Mesothelial cell of epicardium (in vitro differentiated cells): ENCODE measurements at places on chromosomes 7 and 10.
A peak's percentile ranks its signal among the peaks of the same experiment; 100 is the strongest.

GRCh38 chr10:95728526-95728925, 27.4 kb upstream of the ENTPD1 start:
- no peak for DNase-seq
- no peak overlapping the region for H3K27ac ChIP-seq
- no peak overlapping the region for H3K4me3 ChIP-seq
- peaks cover 2% of the 10 kb centered on the region for H3K36me3 ChIP-seq
- H3K4me1 ChIP-seq, result no peaks in the 10 kb centered on the region
- peaks cover 7% of the 10 kb centered on the region for H3K27me3 ChIP-seq

DNA sequence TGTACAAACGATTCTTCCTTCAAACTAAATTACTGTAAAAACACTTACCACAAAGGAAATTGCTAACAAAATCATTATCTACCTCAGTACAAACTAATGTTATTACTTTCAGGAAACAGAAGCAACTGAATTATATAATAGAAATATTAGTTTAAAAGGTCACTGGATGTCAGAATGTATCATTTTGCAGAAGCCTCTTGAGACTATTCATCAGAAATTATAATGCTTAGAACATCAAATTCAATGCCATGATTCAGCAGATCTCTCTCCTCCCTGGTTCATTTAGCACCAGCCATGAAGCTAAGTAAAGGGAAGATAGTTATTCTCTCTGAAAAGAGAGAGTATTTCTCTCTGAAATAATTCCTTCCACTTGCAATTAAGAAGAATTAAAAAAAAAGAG, 223.3 kb downstream of the IMMP2L start:
- no peak overlapping the region for H3K4me3 ChIP-seq
- no peaks in the 10 kb centered on the region for H3K4me1 ChIP-seq
- peaks cover 10% of the 10 kb centered on the region for H3K36me3 ChIP-seq
- no peak for DNase-seq
- H3K27ac ChIP-seq, result no peak overlapping the region

GRCh38 chr10:102785818-102786217, 42.1 kb downstream of the WBP1L start:
- H3K4me1 ChIP-seq, result peaks cover 41% of the 10 kb centered on the region
- H3K27ac ChIP-seq, result peak overlapping the region; percentile 50
- peaks cover 19% of the 10 kb centered on the region for H3K36me3 ChIP-seq

GRCh38 chr10:86062198-86062550, 304.4 kb downstream of the GRID1 start:
- no peaks in the 10 kb centered on the region for H3K36me3 ChIP-seq
- H3K27ac ChIP-seq, result no peak overlapping the region
- H3K4me1 ChIP-seq, result no peaks in the 10 kb centered on the region
- peaks cover 56% of the 10 kb centered on the region for H3K27me3 ChIP-seq
- H3K4me3 ChIP-seq, result no peak overlapping the region
- DNase-seq, result no peak

DNA sequence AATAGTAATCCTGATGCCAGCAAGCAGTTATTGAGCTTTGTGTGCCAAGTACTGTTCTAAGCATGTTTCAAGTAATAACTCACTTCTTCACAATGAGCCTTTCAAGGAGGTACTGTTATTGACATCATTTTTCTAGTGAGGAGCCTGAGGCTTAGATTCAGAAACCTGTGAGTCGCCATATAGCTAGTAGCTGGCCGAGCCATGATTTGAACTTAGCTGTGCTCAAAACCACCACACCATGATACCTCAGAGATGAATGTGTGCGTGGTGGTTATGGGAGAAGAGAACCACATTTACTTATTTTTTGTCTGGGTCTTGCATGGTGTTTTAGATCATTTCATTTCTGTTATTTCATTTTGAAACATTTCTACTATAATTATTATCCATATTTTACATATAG, 578.9 kb downstream of the AUTS2 start:
- no peaks in the 10 kb centered on the region for H3K27me3 ChIP-seq
- no peaks in the 10 kb centered on the region for H3K4me1 ChIP-seq
- no peak overlapping the region for H3K27ac ChIP-seq
- peaks cover 20% of the 10 kb centered on the region for H3K36me3 ChIP-seq

- no peaks in the 10 kb centered on the region for H3K36me3 ChIP-seq
- H3K27ac ChIP-seq, result no peak overlapping the region
- H3K27me3 ChIP-seq, result no peaks in the 10 kb centered on the region
- no peak overlapping the region for H3K4me3 ChIP-seq
These were observed 21.8 kb downstream of the LRRC72 start for GRCh38 chr7:16548428-16548827.

GRCh38 chr10:36738738-36739431, 386.5 kb upstream of the ANKRD30A start:
- no peaks in the 10 kb centered on the region for H3K27me3 ChIP-seq
- H3K36me3 ChIP-seq, result no peaks in the 10 kb centered on the region
- H3K4me1 ChIP-seq, result peaks cover under 1% of the 10 kb centered on the region
- no peak for DNase-seq

DNA sequence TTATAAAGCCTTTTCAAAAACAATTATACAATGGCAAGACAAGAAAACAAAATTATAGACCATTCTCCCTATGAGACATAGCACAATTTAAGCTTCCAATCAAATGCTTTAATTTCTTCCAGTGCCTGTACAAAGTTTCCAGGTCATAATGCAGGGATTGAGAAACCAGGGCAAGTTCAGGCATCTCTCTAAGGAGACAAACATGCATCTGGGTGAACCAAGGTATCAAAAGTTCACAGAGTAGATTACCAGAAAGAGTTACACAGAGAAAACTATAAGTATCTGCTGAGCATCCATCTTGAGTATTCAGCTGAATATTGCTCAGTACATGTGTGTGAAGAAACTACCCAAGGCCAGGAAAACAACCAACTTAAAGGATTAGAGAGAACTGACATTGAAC, 89.1 kb downstream of the COL28A1 start:
- H3K4me3 ChIP-seq, result no peak overlapping the region
- H3K4me1 ChIP-seq, result no peaks in the 10 kb centered on the region
- no peak overlapping the region for H3K27ac ChIP-seq
- no peaks in the 10 kb centered on the region for H3K27me3 ChIP-seq

- no peaks in the 10 kb centered on the region for H3K4me1 ChIP-seq
- no peak overlapping the region for H3K27ac ChIP-seq
- H3K27me3 ChIP-seq, result no peaks in the 10 kb centered on the region
- no peak overlapping the region for H3K4me3 ChIP-seq
- H3K36me3 ChIP-seq, result no peaks in the 10 kb centered on the region
These were observed 1424.6 kb upstream of the LRRTM3 start for GRCh38 chr10:65501259-65501658.

- DNase-seq, result no peak
- no peak overlapping the region for H3K4me3 ChIP-seq
- no peaks in the 10 kb centered on the region for H3K27me3 ChIP-seq
- peaks cover 2% of the 10 kb centered on the region for H3K36me3 ChIP-seq
- peaks cover 17% of the 10 kb centered on the region for H3K4me1 ChIP-seq
These were observed 3.4 kb downstream of the STYXL1 start for GRCh38 chr7:76044375-76044865.

GRCh38 chr7:155670521-155670920, 26.1 kb downstream of the RBM33 start:
- peaks cover 18% of the 10 kb centered on the region for H3K4me1 ChIP-seq
- no peak overlapping the region for H3K4me3 ChIP-seq
- DNase-seq, result no peak
- H3K27ac ChIP-seq, result peak overlapping the region; percentile 40
- peaks cover 4% of the 10 kb centered on the region for H3K36me3 ChIP-seq

DNA sequence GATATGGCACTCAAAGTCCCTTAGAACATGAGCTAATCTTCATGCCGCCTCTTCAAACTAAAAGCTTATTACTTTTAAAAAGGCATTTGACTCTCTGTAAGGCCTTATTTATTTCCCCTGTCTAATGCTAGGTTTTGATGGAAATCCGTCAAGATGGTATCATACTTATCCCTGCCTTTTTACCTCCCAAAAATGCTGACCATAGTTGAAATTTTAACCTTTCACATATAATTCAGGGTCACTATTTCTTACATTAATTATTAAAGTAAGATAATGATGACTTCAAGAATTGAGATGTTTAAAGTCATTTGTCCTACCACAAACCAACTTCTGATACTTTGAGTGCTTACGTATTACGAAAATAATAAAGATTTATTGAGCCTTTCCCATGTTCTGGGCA, 12.3 kb upstream of the OSBPL3 start:
- no peak for DNase-seq
- H3K27me3 ChIP-seq, result peaks cover 24% of the 10 kb centered on the region
- H3K4me1 ChIP-seq, result no peaks in the 10 kb centered on the region
- no peaks in the 10 kb centered on the region for H3K36me3 ChIP-seq
- H3K27ac ChIP-seq, result no peak overlapping the region
- no peak overlapping the region for H3K4me3 ChIP-seq

DNA sequence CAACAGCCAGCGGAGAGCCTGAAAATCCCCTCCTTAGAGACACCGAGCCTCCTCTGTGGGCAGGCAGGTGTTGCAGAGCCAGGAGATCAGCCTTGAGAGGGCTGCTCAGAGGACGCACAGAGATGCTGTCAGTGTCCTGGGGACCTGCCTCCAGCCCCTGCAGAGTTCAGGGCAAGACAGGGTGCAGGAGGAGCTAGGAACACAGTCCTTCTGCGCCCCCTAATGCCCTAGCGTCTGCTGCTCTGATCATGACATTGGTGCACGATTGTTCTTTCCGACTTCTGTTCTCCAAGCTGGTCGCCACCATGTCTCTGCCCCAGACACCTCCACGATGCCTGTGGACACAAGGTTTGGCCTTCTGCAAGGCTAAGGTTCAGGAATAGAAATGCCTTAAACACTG, 613.7 kb upstream of the MKI67 start:
- no peaks in the 10 kb centered on the region for H3K36me3 ChIP-seq
- H3K4me1 ChIP-seq, result peaks cover 23% of the 10 kb centered on the region
- H3K27me3 ChIP-seq, result peaks cover 51% of the 10 kb centered on the region
- no peak overlapping the region for H3K27ac ChIP-seq

DNA sequence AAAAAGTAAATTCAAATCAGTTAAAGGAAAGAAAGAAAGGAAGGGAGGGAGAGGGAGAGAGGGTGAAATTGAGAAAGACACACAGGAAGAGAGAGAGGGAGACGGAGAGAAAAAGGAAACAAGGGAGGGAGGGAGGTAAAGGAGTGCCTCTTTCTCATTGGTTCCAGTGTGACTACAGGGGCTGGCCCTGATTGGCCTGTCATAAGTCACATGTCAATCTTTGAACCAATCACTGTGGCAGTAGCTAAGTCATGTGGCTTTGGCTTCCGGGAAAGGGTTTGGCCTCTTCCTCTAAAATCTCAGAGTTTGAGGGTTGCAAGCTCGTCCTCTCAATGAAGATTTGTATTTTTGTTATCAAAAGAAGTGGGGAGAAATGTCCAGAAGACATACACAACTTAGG, 150.2 kb downstream of the RAB11FIP2 start:
- no peak overlapping the region for H3K4me3 ChIP-seq
- peaks cover 38% of the 10 kb centered on the region for H3K27me3 ChIP-seq
- H3K4me1 ChIP-seq, result peaks cover 2% of the 10 kb centered on the region

DNA sequence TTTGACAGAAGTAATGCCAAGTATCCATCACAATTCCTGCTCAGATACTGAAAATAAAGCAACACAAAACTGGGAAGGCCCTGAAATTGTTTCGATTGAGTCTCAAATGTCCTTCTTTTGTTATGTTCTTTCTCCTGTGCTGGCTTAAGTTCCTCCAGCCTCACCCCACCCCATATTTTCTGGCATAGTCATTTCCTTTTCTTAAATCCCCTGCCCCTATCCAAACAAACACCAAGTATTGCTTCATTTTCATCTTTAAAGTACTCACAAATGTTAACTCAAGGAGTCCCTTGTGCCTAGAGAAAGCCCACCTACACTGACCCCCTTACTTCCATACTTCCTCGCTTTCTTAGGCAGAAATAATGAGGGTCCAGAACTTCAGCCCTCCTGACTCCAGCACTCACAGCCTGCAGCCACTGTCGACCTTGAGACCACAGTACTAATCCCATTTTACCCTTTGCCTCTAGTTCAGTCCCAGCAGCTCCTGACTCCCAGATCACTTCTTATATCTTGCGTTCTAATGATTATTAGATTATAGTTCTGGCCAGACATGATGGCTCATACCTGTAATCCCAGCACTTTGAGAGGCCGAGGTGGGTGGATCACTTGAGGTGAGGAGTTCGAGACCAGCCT, 73.2 kb upstream of the ST8SIA6 start:
- no peaks in the 10 kb centered on the region for H3K4me1 ChIP-seq
- no peaks in the 10 kb centered on the region for H3K36me3 ChIP-seq
- no peak for DNase-seq

DNA sequence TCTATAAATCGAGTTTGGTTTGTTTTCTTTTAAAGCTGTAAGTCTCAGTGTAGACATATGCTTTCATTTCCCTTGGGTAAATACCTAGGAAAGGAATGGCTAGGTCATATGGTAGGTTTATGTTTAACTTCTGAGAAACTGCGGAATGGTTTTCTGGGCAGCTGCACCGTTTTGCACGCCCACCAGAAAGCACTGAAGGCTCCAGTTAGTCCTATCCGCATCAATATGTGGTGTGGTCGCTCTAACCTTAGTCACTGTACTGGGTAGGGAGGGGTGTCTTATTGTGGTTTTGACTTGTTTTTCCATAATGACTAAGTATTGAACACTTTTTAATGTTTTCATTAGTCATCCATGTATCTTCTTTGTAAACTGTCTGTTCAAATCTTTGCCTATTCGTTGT, 279.5 kb upstream of the AKR1E2 start:
- H3K27ac ChIP-seq, result no peak overlapping the region
- H3K4me3 ChIP-seq, result no peak overlapping the region
- no peaks in the 10 kb centered on the region for H3K36me3 ChIP-seq
- no peak for DNase-seq
- peaks cover 15% of the 10 kb centered on the region for H3K4me1 ChIP-seq

DNA sequence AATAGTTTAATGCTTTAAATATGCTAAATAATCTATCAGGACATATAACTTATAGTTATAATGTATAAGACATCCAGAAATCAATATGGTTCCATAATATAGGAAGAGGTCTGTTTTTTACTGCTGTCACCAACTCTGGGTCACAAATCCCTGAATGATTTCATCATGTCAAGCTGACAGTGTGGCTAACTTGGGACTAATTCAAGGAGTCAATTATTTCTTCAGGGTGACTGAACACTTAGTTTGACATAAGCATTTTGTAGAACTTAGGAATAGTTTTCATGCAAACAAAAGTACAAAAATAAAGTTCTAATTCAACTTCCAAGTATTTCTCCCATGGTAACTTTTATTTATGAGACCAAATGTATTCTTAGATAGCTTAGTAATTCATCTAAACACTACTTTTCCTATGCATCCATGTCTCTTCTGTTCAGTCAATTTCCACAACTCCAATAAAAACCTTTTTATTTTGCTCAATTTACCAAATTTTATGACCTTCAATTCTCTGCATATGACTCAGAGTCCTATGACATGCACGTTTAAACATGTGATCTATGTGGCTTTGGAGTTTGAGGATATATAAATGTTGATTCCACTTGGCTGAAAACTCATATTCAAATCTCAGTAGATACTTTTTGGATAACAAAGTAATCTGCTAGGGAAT, 40.3 kb upstream of the GNAT3 start:
- H3K27ac ChIP-seq, result no peak overlapping the region
- H3K4me1 ChIP-seq, result no peaks in the 10 kb centered on the region
- H3K36me3 ChIP-seq, result no peaks in the 10 kb centered on the region
- H3K4me3 ChIP-seq, result no peak overlapping the region

GRCh38 chr10:108095932-108096925, 931.7 kb upstream of the SORCS1 start:
- H3K4me1 ChIP-seq, result no peaks in the 10 kb centered on the region
- H3K36me3 ChIP-seq, result no peaks in the 10 kb centered on the region
- DNase-seq, result no peak
- no peak overlapping the region for H3K4me3 ChIP-seq

- no peak overlapping the region for H3K27ac ChIP-seq
- DNase-seq, result no peak
- H3K4me3 ChIP-seq, result no peak overlapping the region
- H3K27me3 ChIP-seq, result peaks cover 1% of the 10 kb centered on the region
- H3K36me3 ChIP-seq, result no peaks in the 10 kb centered on the region
These were observed 83.4 kb downstream of the TMEM178B start for GRCh38 chr7:141157138-141157765.
